Hair follicle dermal papilla cell (primary cell): ENCODE measurements at places on chromosomes 7 and 10. TPM values are rescaled to one million over a fixed set of nuclear protein-coding genes. Genes with fewer than 3 reads are reported as not detected.

Gene SND1
- 291 and 303 TPM in 2 replicates for total RNA-seq

Gene ASZ1
- not detected in 2 replicates for total RNA-seq

Gene FKBP14
- 27.2 and 34.6 TPM in 2 replicates for total RNA-seq

Gene WNT16
- total RNA-seq: 5.2 and 5.7 TPM in 2 replicates

Gene SAMD9
- total RNA-seq: 22.2 and 27.3 TPM in 2 replicates

Gene LEP
- total RNA-seq: 3.1 and 4.1 TPM in 2 replicates

Gene C10orf67
- total RNA-seq: 0.12 and 0.16 TPM in 2 replicates

Gene PITX3
- total RNA-seq: not detected in 2 replicates

Gene SLC26A5
- not detected in 2 replicates for total RNA-seq

Gene CPVL
- 0.49 and 1.3 TPM in 2 replicates for total RNA-seq

Gene EPHB6
- total RNA-seq: 6.7 and 13.4 TPM in 2 replicates

Gene POLR2J2
- 6.9 and 7.6 TPM in 2 replicates for total RNA-seq

Gene PLEKHA1
- 21.3 and 26.9 TPM in 2 replicates for total RNA-seq

Gene CCDC136
- 3.8 and 4.2 TPM in 2 replicates for total RNA-seq

Gene RELN
- total RNA-seq: 0.16 and 0.24 TPM in 2 replicates

Gene RAPGEF5
- 0.49 and 0.85 TPM in 2 replicates for total RNA-seq

Gene SLC26A3
- total RNA-seq: not detected in 2 replicates

Gene CYP2C19
- not detected in 2 replicates for total RNA-seq

Gene WIPF3
- not detected in 2 replicates for total RNA-seq

Gene VAX1
- not detected in 2 replicates for total RNA-seq
